Activated CD4-positive, alpha-beta memory T cell treated with anti-CD3 and anti-CD28 coated beads for 36 hours (primary cell): ENCODE measurements at places on chromosomes 13 and 19. TPM values are rescaled to one million over a fixed set of nuclear protein-coding genes. Genes with fewer than 3 reads are reported as not detected.

Gene POU2F2
- 57.3 TPM for total RNA-seq

Gene SOX21
- total RNA-seq = not detected

Gene NLRP8
- total RNA-seq = not detected

DNA sequence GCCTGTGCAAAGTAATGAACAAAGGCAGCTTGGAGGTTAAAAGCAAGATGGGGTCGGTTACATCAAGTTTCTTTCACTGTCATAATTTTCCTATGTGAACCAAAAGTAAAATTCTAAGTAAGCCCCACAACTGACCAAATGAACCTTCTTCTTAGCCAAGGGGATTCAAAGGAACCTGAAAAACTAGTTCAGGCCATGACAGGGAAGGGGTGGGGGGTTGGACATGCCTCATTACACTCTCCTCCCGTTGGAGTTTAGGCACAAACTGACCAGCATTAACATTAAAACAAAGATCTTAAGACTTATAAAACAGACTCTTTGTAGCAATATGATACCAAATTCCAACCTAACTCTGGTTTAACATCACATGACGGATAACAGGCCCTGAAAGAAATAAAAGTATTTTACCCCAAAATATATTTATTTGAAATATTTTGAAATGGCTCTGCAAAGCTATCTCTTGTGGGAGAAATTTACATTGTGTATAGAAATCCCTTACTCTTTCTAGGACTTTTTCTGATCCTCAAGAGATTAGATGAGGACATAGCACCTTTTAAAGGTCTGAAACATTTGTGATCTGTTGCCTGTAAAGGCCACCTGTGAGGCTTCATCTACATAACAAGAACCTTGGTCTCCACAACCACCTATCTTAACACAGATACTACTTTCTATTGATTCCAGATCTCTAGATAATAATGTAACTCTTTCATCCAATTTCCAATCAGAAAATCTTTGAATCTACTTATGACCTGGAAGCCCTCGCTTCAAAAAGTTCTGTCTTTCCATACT lies 1829.0 kb upstream of the MIR17HG start:
- no peak for DNase-seq

- DNase-seq = peak; percentile 45
Observed at GRCh38 chr19:8609279-8610040, 1.1 kb downstream of the ADAMTS10 start.

DNA sequence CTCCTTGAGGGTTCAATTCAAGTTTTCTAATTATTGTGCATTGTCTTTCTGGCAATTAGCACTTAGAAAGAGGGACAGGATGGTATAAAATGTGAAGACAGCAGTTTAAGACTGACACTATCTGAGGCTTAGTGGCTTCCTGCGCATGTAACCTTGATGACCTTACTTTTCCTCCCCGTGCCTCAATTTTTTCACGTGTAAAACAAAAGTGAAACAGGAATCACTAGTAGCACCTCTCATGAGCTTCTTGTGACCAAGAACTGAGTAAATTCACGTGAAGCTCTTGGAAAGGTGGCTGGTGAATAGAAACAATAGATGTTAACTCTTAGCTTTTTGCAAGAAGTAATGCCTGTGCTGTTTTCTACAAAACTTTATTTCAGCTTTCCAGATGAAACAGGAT lies 233.9 kb downstream of the LMO7 start:
- DNase-seq = no peak

DNA sequence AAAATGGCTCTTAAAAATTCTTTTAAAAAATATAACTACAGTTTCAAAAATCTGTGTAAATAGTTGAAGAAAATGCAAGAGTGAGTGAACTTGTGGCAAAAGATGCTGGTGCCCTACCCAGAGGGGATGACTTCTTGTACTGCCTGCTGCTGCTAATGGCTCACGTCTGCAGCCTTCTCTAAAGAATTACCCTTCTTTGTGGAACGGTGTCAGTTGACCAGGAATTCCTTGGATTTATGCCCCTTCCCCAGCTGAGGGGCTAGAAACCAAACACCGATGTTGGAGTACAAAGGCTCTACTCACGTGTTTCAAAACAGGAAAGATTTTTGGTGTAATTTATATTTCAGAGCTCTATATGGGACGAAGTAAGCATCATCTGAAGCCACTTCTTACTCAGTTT lies 1582.8 kb downstream of the OLFM4 start:
- no peak for DNase-seq

GRCh38 chr19:44553478-44554171 lies 24.1 kb upstream of the CEACAM20 start:
- DNase-seq = no peak
